Activated CD4-positive, alpha-beta T cell treated with anti-CD3 and anti-CD28 coated beads for 36 hours (primary cell): ENCODE measurements at places on chromosomes 5 and 9. TPM values are rescaled to one million over a fixed set of nuclear protein-coding genes. Genes with fewer than 3 reads are reported as not detected.

Gene DIPK1B
- total RNA-seq: 0.25 TPM

DNA sequence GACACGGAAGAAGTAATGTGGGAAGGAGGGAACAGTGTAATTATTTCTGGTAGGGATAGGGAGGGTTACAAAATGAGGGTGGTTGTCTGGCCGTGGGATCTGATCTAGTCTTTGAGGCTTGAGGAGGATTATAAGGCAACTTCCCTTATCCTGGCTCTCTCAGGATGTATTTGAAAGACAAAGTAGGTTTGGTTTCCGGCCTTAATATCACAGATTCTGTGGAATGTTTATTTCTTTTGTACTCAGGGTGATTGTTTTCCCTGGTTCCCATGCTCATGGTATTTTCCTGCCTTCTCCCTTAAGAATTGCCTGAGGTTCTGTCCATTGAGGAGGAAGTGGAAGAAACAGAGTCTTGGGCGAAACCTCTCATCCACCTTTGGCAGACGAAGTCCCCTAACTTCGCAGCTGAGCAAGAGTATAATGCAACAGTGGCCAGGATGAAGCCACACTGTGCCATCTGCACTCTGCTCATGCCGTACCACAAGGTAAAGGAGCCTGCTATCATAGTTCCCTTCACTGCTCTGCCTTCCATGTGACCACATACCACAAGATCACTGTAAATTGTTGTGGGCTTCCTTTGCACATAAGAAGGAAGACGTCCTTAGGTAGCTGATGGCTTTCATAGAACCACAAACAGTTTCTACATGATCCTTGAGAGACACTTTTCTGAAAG lies 253.8 kb downstream of the KDM4C start:
- DNase-seq: no peak

GRCh38 chr9:111766066-111766465 lies 28.7 kb downstream of the SHOC1 start:
- DNase-seq: no peak

GRCh38 chr5:134515801-134516200 lies 9.7 kb upstream of the JADE2 start:
- DNase-seq: no peak

DNA sequence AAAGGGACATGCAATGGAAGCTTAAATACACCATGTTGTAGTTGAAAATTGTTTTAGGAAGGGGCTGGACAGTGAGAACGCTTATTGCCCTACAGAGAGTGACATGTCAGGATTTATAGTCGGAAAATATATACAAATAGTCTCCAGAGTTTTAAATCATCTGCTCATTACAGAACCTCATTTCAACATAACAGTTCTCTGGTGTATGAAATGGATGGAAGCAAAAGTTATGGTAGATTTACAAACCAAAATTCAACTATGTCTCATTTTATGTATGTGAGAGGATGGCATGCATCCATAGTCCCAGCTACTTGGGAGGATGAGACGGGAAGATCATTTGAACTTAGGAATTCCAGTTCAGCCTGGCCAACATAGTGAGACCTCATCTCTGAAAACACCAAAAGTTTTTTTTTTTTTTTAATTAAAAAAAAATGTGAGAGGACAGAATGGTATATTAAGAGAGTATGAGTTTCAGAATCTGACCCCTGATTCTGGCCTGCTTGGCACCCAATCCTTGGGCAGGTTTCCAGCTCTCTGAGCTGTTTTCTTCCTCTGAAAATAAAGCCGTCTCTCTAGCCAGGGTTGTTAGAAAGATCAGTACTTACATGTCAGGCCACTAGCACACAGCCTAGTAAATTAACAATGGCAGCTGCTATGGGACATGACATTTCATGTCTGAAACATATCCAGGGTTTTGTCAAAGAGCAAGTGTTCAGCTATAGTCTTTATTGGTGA lies 40.1 kb downstream of the IQGAP2 start:
- no peak for DNase-seq
